ENCODE measurements at places on chromosomes 12 and 14. TPM values are rescaled to one million over a fixed set of nuclear protein-coding genes. Genes with fewer than 3 reads are reported as not detected.

KLRK1 gene
- 0.76 TPM for total RNA-seq

GLIPR1L2 gene
- total RNA-seq: 4.6 TPM

SMAGP gene
- total RNA-seq: 1.2 TPM

STK38L gene
- 26.9 TPM for total RNA-seq

ORMDL2 gene
- total RNA-seq: 6.5 TPM

MYF5 gene
- total RNA-seq: not detected

ITFG2 gene
- total RNA-seq: 39.4 TPM

NPFF gene
- total RNA-seq: not detected

WDHD1 gene
- total RNA-seq: 5.0 TPM

NCOR2 gene
- total RNA-seq: 76.5 TPM

SVOP gene
- 0.14 TPM for total RNA-seq

ALX1 gene
- not detected for total RNA-seq

ITGA7 gene
- 36.1 TPM for total RNA-seq

ATG2B gene
- 17.1 TPM for total RNA-seq

KIF21A gene
- 22.9 TPM for total RNA-seq

KRT85 gene
- total RNA-seq: not detected

SIRT4 gene
- total RNA-seq: 1.2 TPM

C14orf180 gene
- total RNA-seq: 0.21 TPM

CD69 gene
- 3.3 TPM for total RNA-seq

CEBPE gene
- total RNA-seq: not detected

GDF11 gene
- 17.1 TPM for total RNA-seq

TGFB3 gene
- 28.8 TPM for total RNA-seq

OVCH1 gene
- 0.35 TPM for total RNA-seq

RPGRIP1 gene
- not detected for total RNA-seq

RIMKLB gene
- 25.6 TPM for total RNA-seq

TAS2R9 gene
- total RNA-seq: not detected

APOF gene
- not detected for total RNA-seq

SLC25A21 gene
- under 0.01 TPM for total RNA-seq

RNASE2 gene
- 0.51 TPM for total RNA-seq

HRK gene
- total RNA-seq: 1.5 TPM

TMED10 gene
- total RNA-seq: 206 TPM

GAS2L3 gene
- total RNA-seq: not detected

NTF3 gene
- 7.1 TPM for total RNA-seq

TAPBPL gene
- total RNA-seq: 25.7 TPM

SOAT2 gene
- total RNA-seq: not detected

VDR gene
- 2.0 TPM for total RNA-seq

DBX2 gene
- not detected for total RNA-seq

PPP1R36 gene
- 0.70 TPM for total RNA-seq

INSM2 gene
- not detected for total RNA-seq

IL22 gene
- not detected for total RNA-seq

CD163 gene
- total RNA-seq: 15.2 TPM

AMDHD1 gene
- 1.1 TPM for total RNA-seq

RASAL1 gene
- not detected for total RNA-seq

TAS2R8 gene
- total RNA-seq: 0.49 TPM

TMCC3 gene
- 47.3 TPM for total RNA-seq

HCAR1 gene
- 0.18 TPM for total RNA-seq

Measured in uterus (tissue), 4 donors.